ENCODE measurements at places on chromosomes 5 and 9.

DNA sequence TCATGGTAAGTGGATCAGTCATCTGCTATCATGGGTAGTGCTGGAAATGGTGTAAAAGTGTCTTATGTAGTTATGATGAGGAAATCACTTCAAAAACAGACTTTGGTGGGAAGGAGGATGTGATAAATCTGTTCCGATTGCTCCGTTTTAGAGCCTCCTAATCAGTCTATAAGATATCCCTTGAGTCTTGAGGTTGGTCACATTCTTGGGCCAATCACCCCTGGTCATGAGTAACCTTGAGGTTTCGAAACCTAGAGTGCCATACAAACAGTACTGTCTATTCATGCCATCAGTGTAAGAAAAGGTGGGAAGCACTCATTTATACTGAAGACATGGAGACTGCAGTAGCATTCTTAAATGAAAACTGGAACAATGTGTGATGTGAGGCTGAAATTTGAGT, 45.8 kb downstream of the LRRTM2 start:
- DNase-seq: no peak

GRCh38 chr5:1314564-1314982, 19.7 kb upstream of the TERT start:
- peak; percentile 17 for DNase-seq

DNA sequence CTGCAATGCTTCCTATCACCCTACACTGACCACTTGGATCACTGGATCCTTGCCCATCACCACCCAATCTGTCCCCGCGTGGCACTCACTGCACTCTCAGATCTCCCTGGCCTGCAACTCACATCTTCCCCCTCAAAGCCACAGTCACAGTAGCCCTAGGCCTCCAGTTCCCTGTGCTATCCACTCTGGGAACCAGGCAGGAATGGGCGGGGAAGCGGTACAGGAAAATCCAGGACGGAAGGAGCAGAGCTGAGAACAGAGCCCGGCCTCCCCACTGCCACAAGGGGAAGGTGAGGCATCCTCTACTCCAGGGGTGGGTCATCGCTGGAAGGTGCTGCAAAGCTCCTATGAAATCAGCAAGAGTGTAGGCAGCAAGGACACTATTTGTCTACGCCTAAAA, 102.6 kb downstream of the ESM1 start:
- DNase-seq: no peak

- DNase-seq: no peak
Measured at GRCh38 chr9:96612966-96613589, 6.6 kb downstream of the CDC14B start.

GRCh38 chr5:181198905-181199519, 6.0 kb downstream of the TRIM7 start:
- DNase-seq: no peak

- DNase-seq: no peak
Measured at GRCh38 chr5:78594610-78595457, 53.7 kb downstream of the LHFPL2 start.
